ENCODE measurements at places on chromosomes 16 and 17. TPM values are rescaled to one million over a fixed set of nuclear protein-coding genes. Genes with fewer than 3 reads are reported as not detected.

DNA sequence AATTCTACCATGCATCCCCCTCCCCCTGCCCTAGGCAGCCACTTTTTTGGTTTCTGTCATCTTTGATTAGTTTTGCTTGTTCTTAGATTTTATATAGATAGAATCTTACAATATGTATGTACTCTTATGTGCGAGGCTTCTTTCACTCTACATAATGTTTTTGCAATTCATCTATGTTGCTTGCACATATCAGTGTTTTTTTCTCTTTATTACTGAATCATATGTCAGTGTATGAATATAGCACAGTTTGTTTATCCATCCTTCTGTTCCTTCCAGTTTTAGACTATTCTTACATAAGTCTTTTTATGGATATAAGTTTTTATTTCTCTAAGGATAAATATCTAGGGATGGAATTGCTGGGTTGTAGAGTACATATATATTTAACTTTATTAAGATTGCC is 26.6 kb downstream of the NLK start:
- H3K4me3 ChIP-seq = no peak overlapping the region
- H3K27me3 ChIP-seq = no peaks in the 10 kb centered on the region
- peaks cover 30% of the 10 kb centered on the region for H3K36me3 ChIP-seq

GRCh38 chr17:31274252-31274651 is 22.8 kb downstream of the OMG start:
- no peaks in the 10 kb centered on the region for H3K27me3 ChIP-seq
- H3K27ac ChIP-seq = peak overlapping the region; percentile 38
- H3K36me3 ChIP-seq = no peaks in the 10 kb centered on the region
- peak; percentile 24 for DNase-seq

DNA sequence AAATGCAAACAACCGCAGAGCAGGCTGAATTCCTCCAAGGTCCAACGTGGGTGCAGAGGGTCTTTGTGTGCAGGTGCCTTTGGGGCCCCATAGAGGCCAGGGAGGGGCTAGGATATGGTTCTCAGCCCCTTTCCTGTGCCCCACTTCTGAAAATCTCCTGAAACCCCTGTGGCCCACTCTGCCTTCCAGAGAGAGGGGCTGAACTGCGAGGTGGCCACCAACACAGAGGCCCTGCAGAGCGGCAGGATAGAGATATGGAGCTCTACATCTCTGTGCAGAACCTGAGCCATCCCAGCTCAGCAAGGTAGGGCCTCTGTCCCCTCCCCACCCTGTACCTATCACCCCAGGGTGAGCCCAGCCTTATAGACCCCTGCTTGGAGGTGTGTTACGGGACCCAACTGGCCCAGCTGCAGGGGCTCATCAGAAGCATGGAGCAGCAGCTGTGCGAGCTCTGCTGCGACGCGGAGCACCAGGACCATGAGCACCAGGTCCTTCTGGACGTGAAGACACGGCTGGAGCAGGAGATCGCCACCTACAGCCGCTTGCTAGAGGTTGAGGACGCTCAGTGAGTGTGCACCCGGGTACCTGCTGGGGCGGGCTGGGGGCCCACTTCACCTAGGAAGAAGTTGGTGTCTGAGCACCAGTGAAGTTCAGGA is 5.5 kb downstream of the USP6 start:
- no peaks in the 10 kb centered on the region for H3K4me1 ChIP-seq
- H3K36me3 ChIP-seq = no peaks in the 10 kb centered on the region
- H3K27ac ChIP-seq = no peak overlapping the region

- H3K4me3 ChIP-seq = no peak overlapping the region
- no peaks in the 10 kb centered on the region for H3K27me3 ChIP-seq
- H3K27ac ChIP-seq = peak overlapping the region; percentile 77
- H3K4me1 ChIP-seq = peaks cover 31% of the 10 kb centered on the region
- DNase-seq = no peak
- no peaks in the 10 kb centered on the region for H3K36me3 ChIP-seq
These were observed 8.3 kb downstream of the PRSS8 start for GRCh38 chr16:31127182-31127581.

DNA sequence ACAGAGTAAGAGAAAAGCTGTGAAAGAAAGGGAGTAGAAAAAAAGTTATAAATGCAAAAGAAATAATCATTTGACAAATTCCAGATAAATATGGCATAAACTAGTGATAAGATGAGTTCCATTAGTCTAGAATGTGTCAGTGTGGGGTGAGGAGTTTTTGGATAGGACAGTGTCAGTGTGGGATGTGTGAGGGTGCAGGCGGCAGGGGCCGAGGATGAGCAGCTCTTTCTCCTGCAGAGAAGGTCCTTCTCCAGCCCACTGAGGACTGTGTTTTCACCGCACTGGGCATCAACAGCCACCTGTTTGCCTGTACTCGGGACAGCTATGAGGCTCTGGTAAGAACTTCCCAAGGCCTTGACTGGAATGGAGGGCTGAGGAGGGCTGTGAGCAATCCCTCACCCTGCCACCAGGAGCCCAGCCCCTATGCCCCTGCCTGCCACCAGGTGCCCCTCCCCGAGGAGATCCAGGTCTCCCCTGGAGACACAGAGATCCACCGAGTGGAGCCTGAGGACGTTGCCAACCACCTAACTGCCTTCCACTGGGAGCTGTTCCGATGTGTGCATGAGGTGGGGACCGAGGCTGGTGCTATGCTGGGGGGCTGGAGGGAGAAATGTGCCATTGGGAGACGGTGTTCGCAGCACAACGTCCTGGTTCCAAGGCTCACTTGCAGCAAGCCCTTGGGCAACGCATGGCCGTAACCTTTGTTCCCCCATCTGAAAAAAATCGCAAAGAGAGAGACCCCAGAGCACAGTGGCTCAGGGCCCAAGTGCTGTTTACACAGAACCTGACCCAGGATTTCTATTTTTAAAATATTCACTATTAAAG is 13.1 kb downstream of the RAPGEFL1 start:
- no peak overlapping the region for H3K27ac ChIP-seq
- no peaks in the 10 kb centered on the region for H3K36me3 ChIP-seq

Gene TM4SF5
- total RNA-seq = not detected

Gene LITAFD
- not detected for total RNA-seq

Gene PRKCA
- 90.7 TPM for total RNA-seq

GRCh38 chr17:737561-738113 is 5.2 kb downstream of the TLCD3A start:
- DNase-seq = no peak
- H3K4me1 ChIP-seq = peaks cover 17% of the 10 kb centered on the region
- no peaks in the 10 kb centered on the region for H3K27me3 ChIP-seq
- H3K4me3 ChIP-seq = no peak overlapping the region
- H3K36me3 ChIP-seq = no peaks in the 10 kb centered on the region

Gene TERB1
- not detected for total RNA-seq

Gene PALB2
- total RNA-seq = 11.3 TPM

GRCh38 chr17:15966183-15966878 is 21.4 kb downstream of the ADORA2B start:
- H3K36me3 ChIP-seq = no peaks in the 10 kb centered on the region
- no peak overlapping the region for H3K27ac ChIP-seq
- no peak overlapping the region for H3K4me3 ChIP-seq

DNA sequence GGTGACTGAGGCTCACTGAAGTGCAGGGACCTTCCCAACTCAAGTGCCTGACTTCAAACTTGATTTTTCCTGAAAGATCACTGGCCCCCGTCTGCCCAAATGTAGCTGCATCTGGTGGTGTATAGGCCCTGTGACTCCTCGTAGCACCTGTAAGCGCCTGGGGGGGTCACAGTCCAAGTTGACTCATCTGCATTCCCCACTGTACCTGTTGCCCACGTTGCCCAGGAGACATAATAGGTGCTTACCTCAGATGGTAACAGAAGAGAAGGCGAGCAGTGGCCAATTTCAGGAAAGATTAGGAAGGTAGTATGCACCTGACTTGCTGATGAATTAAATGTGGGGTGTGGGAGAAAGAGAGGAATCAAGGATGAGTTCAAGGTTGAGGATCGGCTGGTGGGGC is 44.1 kb upstream of the EMP2 start:
- no peak overlapping the region for H3K4me3 ChIP-seq
- no peaks in the 10 kb centered on the region for H3K36me3 ChIP-seq
- no peak overlapping the region for H3K27ac ChIP-seq

- no peaks in the 10 kb centered on the region for H3K36me3 ChIP-seq
- H3K4me3 ChIP-seq = no peak overlapping the region
These were observed 20.0 kb downstream of the MED13 start for GRCh38 chr17:62045109-62045508.

DNA sequence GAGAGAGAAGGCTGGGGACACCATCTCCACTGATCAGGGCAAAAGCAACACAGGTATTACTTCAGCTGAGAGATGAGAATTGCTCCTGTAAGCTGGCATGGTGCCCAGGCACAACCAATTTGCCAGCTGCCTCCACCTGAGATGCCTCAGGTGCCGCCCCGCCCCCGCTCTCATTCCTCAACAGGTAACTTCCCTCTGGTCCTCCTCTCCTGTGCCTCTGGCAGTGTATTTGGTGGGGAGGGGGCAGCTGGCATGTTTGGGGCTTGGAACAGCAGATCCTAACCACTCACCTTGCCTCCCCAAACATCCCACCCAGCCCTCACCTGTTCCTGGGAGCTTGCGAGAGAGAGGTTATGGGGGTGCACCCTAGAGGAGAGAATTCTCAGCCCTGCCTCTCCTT is 2.9 kb upstream of the SRCIN1 start:
- H3K4me1 ChIP-seq = peaks cover 33% of the 10 kb centered on the region
- H3K27ac ChIP-seq = no peak overlapping the region
- peaks cover 70% of the 10 kb centered on the region for H3K27me3 ChIP-seq
- DNase-seq = no peak

DNA sequence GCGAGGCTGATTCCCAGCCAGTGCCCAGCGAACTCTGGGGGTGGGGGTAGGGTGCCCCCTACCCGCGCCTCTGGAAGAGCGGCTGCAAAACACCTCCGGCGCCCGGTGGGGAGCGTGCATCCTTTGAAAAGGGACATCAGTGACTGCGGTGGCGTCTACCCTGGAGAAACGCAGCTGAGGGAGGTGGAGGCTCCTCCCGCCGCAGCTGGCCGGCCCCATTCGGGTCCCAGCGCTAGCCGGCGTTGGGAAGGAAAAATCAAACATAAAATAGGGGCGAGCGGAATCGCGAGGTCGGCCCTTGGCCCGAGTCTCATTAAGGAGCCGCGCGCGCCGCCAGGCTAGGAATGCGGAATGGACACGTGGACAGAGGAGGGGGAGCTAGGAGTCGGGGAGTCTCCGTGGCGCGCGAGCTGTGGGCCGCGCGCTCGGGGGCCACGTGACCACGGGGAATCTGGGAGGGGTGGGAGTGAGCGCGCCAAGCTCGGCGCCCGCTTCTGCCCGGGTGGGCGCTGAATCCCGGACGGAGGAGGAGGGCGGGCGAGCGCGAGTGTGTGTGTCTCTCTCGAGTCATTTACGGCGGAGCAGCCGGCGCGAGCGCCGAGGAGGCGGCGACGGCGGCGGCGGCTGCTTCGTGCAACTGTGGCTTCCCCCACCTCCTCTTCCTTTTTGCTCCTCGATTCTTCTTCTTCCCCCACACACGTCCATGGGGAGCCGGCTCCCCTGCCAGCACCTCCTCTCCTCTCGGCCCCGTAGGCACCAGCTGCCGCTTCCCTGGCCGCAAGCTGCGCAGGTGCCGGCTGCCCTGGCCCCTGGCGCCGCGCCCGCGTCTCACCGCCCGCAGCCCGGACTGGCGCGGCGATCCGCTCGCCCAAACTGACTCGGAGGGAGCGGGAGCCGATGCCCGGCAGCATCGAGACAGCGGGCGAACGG is at the start of gene TMEM132E:
Gene TMEM132E, plus strand, starts transcription at position 566 of the 930 bp plus-strand sequence. CDS start 1,495 bp downstream, outside the sequence.
- peaks cover 29% of the 10 kb centered on the region for H3K4me1 ChIP-seq
- H3K27me3 ChIP-seq = no peaks in the 10 kb centered on the region
- no peak within 1 kb of the TSS for H3K27ac ChIP-seq
- DNase-seq = no peak
- peak within 1 kb of the TSS; percentile 57 for H3K4me3 ChIP-seq
- H3K36me3 ChIP-seq = no peaks in the 10 kb centered on the region

GRCh38 chr16:58426966-58427365 is 34.7 kb downstream of the GINS3 start:
- no peak for DNase-seq
- H3K27me3 ChIP-seq = no peaks in the 10 kb centered on the region
- H3K4me1 ChIP-seq = no peaks in the 10 kb centered on the region
- no peak overlapping the region for H3K4me3 ChIP-seq
- no peaks in the 10 kb centered on the region for H3K36me3 ChIP-seq
- H3K27ac ChIP-seq = no peak overlapping the region

- no peaks in the 10 kb centered on the region for H3K27me3 ChIP-seq
- no peaks in the 10 kb centered on the region for H3K36me3 ChIP-seq
- H3K4me3 ChIP-seq = no peak overlapping the region
These were observed 79.1 kb downstream of the GPR139 start for GRCh38 chr16:19994466-19995170.

Gene CDK5R1
- 1.2 TPM for total RNA-seq

DNA sequence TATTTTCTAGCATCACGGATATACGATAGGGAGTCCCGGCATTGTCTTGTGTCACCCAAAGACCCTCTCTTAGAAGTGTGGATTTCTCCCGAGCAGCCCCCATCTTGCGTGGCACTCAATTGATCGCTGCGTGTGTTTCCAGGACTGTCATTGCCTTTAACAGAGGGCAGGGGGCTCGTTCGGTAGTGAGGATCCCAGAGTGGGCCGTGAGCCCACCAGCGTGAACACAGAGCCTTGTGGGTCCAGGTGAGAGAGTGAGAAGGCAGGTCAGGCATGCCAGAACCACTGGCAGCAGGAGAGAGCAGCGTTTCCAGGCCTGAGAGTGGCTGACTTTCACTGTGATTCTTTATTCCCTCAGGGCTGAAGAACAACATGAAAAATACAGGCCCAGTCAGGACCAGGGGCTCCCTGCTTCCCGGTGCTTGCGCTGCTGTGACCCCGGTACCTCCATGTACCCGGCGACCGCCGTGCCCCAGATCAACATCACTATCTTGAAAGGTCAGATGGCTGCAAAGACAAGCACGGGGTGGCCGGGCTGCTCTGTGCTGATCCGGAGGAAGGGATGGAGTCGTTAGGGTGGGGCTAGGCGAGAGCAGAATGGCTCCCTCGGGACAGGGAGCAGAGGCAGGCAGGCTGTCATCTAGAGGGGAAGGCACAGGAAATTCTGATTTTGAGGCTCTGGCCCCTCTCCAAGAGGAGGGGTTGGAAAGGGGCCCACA is 22.4 kb downstream of the C1QTNF1 start:
- H3K36me3 ChIP-seq = no peaks in the 10 kb centered on the region
- H3K27ac ChIP-seq = peak overlapping the region; percentile 63
- peaks cover 6% of the 10 kb centered on the region for H3K4me1 ChIP-seq
- H3K27me3 ChIP-seq = no peaks in the 10 kb centered on the region

Gene TP53TG3F
- total RNA-seq = not detected

- H3K4me3 ChIP-seq = no peak overlapping the region
- no peak overlapping the region for H3K27ac ChIP-seq
- DNase-seq = no peak
- H3K36me3 ChIP-seq = no peaks in the 10 kb centered on the region
- no peaks in the 10 kb centered on the region for H3K4me1 ChIP-seq
These were observed 16.2 kb upstream of the FOXF1 start for GRCh38 chr16:86494039-86494564.

Gene KCNG4
- not detected for total RNA-seq

Gene TIMP2
- total RNA-seq = 187 TPM
